Non-pigmented ciliary epithelial cell (primary cell): ENCODE measurements at places on chromosomes 13 and 19.

GRCh38 chr13:24215126-24215525 lies 54.6 kb downstream of the SPATA13 start:
- DNase-seq = no peak

DNA sequence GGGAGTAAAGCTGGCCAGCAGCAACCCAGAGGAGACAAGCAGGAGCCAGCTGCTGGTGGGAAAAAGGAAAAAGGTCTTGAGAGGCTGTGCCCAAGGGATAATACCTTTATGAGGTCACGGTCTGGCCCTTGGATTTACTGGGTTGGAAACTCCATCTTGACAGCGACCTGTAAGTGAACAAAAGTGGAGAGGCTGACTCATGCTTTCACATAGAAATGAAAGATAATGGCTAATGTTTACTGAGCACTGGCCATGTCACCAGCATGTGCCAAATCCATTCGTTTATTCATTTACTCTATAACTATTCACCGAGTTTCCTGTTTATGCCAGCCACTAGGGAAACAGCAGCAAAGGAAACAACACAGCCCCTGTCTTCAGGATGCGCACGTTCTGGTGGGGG lies 4.7 kb downstream of the VRK3 start:
- no peak for DNase-seq

- DNase-seq = no peak
Observed at GRCh38 chr13:100497389-100497788, 91.2 kb downstream of the GGACT start.

- DNase-seq = no peak
Observed at GRCh38 chr19:6126335-6126974, 9.0 kb upstream of the ACSBG2 start.

- DNase-seq = no peak
Observed at GRCh38 chr19:8575467-8575997, 1.7 kb downstream of the MYO1F start.

DNA sequence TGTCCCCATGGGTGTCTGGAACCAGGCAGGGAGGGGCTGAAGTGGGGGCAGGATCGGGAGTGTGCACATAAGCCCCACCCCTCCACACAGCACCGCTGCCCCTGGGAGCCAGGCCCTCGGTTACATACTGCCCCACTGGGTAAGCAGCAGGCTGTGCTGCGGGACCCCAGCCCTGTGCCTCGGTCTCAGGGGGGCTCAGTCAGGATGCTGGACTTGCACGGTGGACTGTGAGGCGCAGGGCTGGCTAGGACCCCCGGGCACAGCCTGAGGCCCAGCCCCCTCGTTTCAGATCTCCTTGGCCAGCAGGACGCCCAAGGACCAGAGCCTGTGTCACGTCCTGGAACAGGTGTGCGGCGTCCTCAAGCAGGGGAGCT lies 16.3 kb downstream of the MPND start:
- no peak for DNase-seq

GRCh38 chr13:114248011-114248410 lies 13.3 kb downstream of the CDC16 start:
- DNase-seq = no peak

GRCh38 chr19:15249972-15250639 lies 17.9 kb upstream of the EPHX3 start:
- DNase-seq = peak; percentile 59

DNA sequence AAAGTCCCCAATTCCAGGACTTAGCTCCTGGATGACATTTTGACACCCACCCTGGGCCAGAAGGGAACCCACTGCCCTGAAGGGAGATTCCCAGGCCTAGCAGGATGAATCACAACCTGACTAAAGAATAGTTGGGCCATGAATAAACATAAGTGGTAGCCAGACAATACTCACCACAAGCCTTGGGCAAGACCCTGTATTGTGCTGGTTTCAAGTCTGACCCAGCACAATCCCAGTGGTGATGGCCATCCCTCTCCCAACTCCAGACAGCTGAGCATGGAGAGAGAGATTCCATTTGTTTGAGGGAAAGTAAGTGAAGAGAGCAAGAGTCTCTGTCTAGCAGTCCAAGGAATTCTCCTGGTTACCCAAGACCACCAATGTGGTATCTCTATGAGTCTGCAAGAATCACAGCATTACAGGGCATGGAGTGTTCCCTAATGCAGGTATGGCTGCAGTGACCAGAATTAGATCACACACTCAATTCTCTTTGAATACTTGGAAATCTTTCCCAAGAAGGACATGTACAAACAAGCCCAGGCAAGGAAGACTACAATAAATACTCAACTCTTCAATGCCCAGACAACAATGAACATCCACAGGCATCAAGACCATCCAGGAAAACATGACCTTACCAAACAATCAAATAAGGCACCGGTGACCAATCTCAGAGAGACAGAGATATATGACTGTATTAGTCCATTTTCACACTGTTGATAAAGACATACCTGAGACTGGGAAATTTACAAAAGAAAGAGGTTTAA lies 158.0 kb downstream of the VWA8 start:
- peak; percentile 64 for DNase-seq

- no peak for DNase-seq
Observed at GRCh38 chr13:30804474-30804873, 69.1 kb downstream of the ALOX5AP start.

DNA sequence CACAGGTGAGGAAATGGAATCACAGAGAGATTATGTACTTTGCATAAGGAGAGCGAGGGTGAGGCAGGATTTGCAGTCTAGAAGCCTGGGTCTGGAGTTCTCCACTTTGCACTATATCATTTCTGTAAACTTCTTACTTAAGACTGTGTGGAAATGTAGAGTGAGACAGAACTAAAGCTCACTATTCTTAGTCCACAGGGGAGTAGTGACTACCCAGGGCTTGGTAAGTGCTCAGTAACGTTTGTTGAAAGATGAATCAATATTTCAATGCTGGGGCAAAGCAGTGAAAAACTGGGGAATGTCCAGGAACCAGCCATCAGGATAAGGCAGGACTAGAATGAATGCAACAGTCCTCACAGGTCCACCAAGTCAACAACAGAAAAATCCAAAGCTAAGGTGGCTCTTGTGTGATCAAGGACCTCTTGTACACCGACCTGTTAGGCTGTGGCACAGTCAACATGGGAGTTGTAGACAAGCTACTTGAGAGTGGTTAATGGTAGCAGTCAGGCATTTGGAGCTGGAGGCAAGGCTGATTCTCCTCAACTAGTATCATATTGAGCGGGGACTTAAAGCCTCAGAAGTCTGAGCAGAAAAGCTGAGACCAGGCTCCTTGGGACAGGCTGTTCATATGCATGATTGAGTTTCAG lies 929 bp upstream of the TNFSF13B start:
- no peak for DNase-seq

- no peak for DNase-seq
Observed at GRCh38 chr19:46002678-46003275, 7.5 kb downstream of the CCDC61 start.

GRCh38 chr13:77522444-77522843 lies 13.1 kb upstream of the SCEL start:
- no peak for DNase-seq

DNA sequence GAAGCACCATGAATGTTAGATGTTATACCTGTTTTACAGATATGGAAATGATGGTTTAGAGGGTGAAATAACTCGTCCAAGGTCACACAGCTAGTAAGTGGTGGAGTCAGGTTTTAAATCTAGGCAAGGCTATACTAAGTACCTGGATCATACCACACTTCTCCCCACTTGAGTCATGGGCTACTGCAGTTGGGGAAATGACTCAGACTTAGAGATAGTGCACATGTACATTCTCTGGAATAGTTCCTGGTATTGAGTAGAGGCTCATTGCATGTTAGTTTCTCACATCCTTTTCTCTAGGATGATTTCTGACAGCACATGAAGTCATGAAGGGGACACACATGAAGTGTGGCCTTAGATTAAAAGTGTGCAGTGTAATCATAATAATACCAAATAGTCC lies 76.2 kb upstream of the TNFSF11 start:
- peak; percentile 85 for DNase-seq

- DNase-seq = no peak
Observed at GRCh38 chr13:99655351-99656091, 154.2 kb downstream of the TM9SF2 start.

GRCh38 chr19:10112037-10112761 lies 706 bp downstream of the P2RY11 start:
- DNase-seq = no peak

GRCh38 chr19:6890938-6891337 lies 3.6 kb downstream of the ADGRE1 start:
- no peak for DNase-seq

DNA sequence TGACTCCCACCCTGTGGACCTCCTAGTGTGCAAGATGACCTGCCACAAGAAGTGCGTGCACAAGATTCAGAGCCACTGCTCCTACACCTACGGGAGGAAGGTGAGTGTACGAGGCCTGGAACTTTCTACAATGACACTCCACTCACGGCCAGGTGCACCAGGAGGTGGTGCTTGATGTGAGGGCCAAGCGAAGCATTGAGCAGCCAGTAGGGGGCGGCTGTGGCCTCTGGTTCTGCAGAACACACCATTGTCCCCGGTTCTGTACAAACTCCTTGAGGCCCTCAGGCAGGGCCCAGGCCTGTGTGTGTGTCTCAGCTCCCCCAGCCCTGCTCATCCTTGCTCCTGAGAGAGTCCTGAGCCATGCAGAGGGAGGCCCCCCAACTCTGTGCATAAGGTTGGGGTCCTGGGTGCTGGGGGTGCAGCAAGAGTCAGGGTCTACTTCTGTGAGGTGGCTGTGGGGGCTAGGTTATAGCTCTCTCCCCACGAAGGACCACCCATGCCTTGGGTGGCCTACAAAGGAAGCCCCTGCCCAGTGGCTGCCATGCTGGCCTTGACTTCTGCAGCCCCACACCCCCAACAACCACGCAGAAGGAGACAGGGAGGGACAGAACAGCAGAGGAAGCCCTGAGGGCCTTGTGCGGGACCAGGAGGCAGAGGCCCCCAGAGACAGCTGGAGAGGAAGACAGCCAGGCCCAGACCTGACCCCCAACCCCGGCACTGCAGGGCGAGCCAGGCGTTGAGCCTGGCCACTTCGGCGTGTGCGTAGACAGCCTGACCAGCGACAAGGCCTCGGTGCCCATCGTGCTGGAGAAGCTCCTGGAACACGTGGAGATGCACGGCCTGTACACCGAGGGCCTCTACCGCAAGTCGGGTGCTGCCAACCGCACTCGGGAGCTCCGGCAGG lies 9.7 kb upstream of the USE1 start:
- no peak for DNase-seq

- no peak for DNase-seq
Observed at GRCh38 chr19:19204181-19204580, 967 bp upstream of the NR2C2AP start.

GRCh38 chr19:2952953-2953481 lies 8.2 kb upstream of the ZNF77 start:
- DNase-seq = no peak

DNA sequence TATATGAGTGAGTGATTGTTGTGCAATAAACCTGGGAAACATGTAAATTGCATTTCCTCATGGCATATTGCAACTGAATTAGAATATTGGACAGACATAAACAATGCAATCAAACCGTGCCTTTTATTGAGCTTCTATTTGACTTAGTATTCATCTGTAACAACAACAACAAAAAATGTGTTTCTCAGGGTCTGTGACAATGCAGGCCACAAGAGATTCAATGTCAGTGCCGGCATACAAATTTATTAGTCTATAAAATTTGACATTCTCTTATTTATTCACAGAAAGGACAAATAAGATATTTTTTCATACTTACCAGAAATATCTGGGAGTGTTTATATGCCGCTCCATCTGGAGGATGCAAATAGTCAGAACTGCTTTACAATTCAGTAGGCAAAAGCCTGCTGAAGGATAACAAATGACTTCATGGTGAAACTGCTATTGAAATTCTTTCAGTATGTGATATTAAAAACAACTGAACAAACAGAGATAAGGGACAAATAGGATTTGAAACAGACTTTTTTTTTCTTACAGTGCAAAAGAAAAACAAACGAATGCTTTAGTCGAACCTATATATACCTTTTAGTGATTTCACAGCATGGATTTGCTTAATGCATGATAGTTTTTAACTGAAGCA lies 77.2 kb downstream of the DACH1 start:
- DNase-seq = peak; percentile 10

GRCh38 chr13:26743971-26744370 lies 16.6 kb downstream of the GPR12 start:
- no peak for DNase-seq

GRCh38 chr19:4971424-4971793 lies 2.5 kb downstream of the KDM4B start:
- no peak for DNase-seq

- no peak for DNase-seq
Observed at GRCh38 chr19:947090-947706, 21.4 kb downstream of the ARID3A start.

DNA sequence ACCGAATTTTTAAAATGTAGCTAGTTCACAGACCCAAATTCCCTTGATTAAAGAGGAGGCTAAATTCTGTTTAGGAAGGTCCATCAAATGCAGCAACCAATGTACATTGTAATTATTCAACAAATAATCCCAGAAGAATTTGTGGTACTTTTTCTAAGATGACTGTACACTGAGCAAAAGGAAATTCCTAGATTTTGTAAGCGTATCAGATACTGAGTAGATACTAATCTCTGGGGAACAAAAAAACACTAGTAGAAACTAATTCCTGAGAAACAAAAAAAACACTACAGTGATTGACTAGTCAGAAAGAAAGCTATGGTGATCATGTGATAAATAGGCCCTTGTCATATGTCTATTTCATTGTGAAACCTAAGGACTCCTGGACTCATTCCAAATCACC lies 246.1 kb downstream of the PCDH17 start:
- DNase-seq = no peak

GRCh38 chr19:23070353-23071146 lies 46.3 kb upstream of the ZNF730 start:
- DNase-seq = peak; percentile 9

DNA sequence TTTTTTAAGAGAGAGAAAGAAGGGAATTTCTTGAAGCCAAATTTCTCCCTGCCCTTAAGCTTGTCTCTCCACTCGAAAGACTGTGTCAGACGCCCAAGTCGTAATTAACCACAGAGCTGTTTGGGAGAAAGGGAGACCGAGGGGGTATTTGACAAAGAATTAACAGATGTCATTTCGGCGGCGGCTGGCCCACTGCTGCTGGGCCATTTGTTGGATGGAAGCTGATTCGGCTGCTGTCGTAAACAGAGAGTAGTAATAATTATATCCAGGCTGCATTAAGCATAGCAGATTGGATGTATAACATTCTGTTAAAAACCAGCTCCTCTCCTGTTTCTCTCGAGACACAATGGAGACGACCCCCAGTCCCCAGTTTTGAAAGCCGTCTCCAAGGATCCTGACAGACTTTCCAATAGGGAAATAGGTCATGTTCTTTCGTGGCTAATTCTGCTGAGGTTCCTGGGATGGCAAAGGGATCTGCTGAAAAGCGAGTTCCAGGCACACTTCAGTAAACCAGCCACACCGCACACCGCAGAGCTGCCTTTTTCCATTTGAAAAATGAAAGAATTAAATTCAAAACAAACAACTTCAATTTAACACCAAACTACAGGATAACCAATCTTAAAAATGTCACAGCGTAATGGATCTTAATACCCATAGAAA lies 71.5 kb downstream of the KCTD15 start:
- DNase-seq = no peak

GRCh38 chr19:51948975-51949374 lies 21.7 kb downstream of the ZNF613 start:
- no peak for DNase-seq
